ENCODE measurements at places on chromosomes 11 and 22.
A peak's percentile ranks its signal among the peaks of the same experiment; 100 is the strongest.

DNA sequence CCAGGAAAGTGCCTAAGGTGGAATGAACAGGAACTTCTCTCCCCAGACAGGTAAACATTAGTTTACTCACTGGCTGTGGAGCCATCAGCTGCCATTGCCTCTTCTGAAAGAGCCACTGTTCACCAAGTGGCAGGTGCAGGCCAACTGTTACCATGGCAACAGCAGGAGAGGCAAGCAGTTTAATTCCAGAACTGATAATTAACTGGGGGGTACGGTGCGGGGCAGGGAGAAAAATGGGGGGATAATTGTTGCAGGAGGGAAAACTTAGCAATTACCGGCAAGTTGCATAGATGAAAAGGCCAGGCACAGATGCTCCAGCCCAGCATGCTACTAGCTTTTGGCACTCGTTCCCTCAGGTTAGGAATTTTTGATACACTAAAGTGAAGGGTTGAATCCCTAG lies 85.1 kb downstream of the TRIM44 start:
- DNase-seq, result no peak

DNA sequence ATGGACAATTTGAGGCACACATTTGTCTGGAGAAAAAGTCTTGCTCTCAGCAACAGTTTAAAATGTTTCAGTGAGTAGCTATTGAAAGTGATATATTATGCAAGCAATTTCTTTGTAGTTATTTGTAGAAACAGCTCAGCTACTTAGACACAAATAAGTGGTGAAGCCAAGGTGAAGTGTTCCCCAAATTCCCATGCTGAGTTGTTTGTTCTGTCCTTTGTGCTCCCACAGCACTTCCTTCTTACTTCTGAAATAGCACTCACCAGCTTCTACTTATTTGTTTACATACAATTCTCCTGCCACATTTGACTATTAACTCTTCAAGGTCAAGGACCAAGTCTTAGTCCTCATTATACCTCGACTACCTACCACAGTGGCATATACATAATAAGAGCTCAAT lies 638.6 kb upstream of the LRRC4C start:
- no peak for DNase-seq

DNA sequence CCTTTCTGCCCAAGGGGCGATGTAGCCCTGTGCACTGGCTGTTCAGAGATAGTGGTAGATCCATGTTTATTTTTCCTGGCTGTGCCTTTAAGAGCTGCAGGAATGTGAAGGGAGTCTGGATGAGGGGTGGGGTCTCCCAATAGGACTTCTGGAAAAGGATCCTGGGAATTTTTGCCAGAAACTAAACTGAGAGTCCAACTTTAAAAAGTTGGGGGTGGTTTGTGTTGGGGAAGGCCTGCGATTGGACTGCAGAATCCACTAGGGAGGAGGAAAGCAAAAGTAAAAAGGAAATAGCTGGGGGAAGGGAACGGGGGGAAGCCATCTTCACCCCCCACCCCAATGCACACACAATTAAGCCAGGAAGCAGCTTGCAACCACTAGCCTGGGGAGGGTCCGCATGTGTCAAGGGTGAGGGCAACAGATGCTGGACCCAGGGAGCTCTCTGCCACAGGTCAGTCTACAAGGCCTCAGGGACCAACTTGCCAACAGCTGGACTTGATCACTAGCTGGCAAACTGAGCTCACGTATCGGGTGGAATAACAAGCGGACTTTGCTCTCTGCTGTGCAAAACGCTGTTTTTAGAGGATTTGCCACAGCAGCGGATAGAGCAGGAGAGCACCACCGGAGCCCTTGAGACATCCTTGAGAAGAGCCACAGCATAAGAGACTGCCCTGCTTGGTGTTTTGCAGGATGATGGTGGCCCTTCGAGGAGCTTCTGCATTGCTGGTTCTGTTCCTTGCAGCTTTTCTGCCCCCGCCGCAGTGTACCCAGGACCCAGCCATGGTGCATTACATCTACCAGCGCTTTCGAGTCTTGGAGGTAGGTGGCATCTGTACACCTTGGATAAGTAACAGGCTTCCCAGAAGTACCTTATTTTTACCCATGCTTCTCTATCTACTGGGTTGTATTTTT lies at the start of gene OLFML1:
Gene OLFML1 (plus strand): TSS at position 321 of the 912 bp plus-strand sequence. CDS start 370 bp downstream, at position 691.
- no peak for DNase-seq

GRCh38 chr11:88174709-88175568 lies at the start of gene RAB38:
Gene RAB38, minus strand, starts transcription at chr11:88175443. Its CDS starts 59 bp downstream, at chr11:88175384.
- DNase-seq, result peak; percentile 74

- DNase-seq, result no peak
These were observed 25.0 kb downstream of the EP300 start for GRCh38 chr22:41117127-41117965.

DNA sequence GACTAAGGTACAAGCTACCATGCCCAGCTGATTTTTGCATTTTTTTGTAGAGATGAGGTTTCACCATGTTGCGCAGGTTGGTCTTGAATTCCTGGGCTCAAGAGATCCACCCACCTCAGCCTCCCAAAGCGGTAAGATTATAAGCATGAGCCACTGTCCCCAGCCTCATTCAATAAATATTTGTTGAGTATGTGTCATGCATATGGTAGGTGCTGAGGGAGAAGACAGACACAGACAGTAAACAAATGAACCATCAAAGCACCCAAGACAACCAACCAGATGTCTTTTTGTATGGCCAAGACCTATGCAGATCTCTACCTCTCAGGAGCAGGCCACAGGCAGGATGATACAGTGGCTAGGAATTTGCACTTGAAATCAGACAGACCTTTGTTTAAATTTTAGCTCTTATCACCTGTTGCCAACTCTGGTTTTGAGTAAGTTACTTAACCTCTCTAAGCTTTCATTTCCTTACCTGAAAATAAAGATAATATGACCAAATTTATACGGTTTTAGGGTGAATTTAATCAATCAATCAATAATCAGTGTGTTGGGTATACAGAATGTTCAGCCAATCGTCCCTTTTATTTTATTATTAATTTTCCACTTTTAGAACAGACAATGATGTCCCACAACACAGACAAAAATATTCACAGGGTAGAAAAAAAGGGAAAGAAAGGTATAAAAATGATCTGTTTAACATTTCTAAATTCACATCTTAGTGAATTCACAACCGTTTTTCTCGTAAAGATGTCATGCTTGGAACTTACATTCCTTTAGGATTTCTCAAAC lies 128.2 kb downstream of the SGSM3 start:
- peak; percentile 28 for DNase-seq

DNA sequence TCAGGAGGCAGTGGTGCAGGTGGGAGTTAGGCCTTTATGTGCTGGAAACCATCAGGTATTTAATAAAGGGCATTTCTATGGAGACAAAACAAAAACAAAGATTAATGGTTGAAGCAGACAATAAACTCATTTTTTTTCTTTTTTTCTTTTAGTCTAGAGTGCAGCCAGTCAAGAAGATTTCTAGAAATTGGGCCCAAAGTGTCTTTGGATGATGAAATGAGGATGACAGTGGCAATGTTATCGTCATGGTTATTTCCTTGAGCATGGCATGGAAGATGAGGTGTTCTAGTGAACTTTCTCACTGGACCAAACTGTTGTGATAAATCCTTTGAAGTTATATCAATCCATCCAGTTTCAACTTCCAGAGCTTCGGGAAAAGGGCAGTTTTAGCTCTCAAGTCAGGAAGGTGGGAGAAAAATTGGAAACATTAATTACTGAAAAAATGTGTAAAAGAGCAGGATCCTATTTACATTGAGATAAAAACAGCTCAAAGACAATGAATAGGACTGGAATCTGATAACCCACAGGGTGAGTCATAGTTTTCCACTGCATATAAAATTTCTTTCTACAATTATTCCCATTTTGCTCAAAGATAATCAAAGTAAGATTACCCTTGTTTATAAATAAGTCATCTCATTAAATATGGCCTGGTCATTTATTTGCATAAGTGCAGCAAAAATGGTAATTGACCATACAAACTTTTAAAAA lies 33.0 kb downstream of the PRR5L start:
- peak; percentile 9 for DNase-seq

DNA sequence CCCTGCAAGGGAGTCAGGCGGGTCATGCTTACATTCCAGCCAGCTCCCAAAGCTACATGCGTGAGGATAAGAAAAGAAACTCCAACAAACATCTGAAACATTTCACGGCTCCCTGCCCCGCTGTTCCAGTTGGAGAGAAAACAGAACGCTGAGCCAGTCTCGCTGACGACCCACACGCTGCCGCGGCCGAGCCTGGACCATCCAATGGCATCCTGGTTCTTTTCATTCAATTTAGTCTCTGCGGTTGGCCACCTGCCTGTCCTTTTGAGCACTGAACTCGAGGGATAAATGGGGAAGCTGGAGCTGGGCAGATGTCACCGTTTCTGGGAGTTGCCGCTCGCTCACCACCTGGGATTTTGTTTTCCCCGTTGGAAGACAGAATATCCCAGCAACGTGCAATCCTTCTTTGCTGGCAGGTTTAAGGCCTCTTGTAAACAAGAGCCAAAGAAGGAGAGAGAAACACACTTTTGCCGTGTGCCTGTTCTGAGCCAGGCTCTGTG lies 45.3 kb upstream of the SHISAL1 start:
- no peak for DNase-seq

DNA sequence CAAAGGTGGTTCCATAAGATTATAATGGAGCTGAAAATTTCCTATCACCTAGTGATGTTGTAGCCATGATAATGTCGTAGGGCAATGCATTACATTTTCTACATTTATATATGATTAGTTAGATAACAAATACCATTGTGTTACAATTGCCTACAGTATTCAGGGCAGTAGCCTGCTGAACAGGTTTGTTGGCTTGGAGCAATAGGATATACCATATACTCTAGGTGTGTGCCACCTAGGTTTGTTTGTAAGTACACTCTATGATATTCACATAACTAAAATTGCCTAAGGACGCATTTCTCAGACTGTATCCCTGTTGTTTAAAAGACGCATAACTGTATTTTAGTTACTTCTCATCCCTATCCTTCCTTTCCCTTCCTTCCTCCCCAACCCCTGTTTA lies 13.6 kb downstream of the PLEKHB1 start:
- no peak for DNase-seq

DNA sequence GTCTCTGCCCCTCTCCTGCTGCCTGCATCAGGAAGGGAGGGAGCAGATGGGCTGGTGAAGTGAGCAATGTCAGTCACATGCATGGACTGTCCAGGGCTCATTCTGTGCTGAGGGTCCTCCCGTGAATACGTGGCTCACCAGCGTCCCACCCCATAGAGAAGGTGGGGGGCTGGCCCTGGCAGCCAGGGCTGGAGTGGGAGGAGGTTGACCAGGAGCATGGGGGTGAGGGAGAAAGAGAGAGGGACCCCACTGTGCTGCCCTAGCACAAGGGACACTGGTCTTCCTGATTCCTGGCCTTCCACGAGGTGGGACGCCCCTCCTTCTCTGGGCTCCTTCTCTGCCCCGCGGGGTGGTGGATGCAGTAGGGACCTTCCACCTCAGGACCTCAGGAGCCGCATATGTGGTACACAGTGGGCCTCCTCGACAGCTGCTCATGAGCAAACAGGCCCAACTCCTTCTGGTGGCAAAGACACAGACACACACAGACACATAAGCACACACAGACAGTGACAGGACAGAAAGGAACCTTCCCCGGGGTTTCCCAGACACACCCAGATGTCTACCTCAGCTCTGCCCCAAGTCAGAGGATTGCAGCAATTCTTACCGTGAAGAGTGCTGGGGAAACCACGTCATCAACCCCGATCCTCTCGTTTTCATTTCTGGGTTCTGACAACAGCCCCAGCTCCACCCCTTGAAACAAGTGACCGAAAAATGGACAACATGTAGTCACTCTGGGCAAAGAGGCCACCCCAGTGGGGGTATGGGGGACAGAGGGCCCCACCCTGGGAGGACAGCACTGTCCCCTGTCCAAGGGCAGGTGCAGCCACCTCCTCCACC lies 3.6 kb upstream of the APOBEC3A start:
- no peak for DNase-seq

DNA sequence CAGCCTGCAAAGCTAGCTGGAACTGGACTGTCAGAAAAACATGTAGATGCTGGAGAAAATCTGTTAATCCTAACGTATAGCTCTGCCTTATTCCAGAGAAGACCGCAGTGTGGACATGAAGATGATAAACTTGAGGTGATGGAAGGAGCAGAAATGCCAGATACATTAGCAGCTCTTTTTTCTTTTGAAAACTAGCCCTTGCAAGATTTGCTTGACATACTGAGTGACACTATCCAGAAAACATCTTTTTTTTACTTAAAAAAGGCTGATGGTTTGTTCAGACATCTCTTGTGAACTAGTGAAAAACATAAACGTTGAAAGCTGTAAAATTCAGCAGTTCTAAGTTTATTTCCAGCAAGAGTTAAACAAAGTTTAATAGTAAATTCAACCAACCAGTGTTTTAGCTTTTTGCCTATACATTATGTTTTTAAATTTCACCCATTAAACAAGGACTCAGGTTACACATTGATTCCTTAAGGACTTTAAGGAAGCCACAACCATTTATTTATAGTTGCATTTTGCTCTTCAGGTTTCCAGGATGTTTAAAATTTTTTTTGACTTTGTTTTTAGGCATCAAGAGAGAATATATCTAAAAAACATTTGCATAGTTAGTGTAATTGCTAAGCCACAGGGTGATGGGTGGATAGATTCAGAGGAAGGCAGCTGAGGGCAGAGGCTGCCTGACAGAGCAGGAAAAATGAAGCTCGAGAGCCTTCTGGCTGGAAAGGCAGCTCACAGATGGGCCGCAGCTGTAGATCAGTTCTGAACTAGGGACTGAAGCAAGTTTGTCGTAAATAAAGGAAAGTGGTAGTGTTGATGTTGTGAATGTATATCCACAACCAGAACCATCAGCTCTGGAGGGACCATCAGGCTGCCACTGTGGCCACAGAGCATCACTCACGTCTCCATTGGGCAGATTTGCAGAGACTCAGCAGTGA lies 9.5 kb downstream of the SNAP29 start:
- DNase-seq, result no peak

- peak; percentile 21 for DNase-seq
These were observed 10.0 kb downstream of the OR51L1 start for GRCh38 chr11:5004424-5005274.

DNA sequence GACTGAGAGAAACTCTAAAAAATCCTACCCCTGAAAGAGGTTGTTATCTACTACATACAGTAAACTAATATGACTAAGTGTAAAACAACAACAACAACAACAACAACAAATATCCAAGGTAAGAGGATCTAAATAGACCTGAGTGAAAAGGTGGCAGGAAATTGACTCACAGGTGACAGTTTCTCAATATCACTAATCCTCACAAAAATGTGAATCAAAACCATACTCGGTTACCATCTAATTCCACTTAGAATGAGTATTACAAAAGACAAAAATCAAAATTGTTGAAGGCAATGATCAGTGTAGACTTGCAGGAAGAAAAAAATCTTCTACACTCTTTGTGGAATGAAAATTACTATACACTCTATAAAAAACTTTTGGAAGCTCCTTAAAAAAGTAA lies 17.5 kb downstream of the RGL4 start:
- no peak for DNase-seq

- DNase-seq, result no peak
These were observed 191.4 kb downstream of the ARHGAP42 start for GRCh38 chr11:100878474-100878873.

- peak; percentile 56 for DNase-seq
These were observed 11.5 kb downstream of the CSNK1E start for GRCh38 chr22:38305471-38306448.
